Gastrocnemius medialis (tissue), 4 donors: ENCODE measurements at places on chromosomes 12 and 14. TPM values are rescaled to one million over a fixed set of nuclear protein-coding genes. Genes with fewer than 3 reads are reported as not detected.
A peak's percentile ranks its signal among the peaks of the same experiment; 100 is the strongest.

DNA sequence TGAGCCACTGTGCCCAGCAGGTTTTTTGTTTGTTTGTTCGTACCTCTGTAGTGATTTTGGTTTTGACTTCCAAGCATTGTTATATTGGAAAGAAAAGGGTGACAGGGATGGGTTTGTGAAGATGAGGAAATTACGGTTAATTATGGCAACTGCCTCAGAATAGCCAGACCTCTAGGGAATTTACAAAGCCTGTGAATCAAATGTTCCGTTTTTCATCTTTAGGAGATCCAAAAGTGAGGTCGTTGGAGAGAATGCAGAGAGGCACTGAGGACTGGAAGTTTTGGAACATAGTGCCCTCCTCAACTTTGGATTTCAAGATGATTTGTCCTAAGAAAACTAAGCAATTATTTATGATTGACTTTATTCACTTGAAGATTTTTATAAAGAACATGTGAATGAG is 54.5 kb upstream of the EVL start:
- no peak for DNase-seq

DNA sequence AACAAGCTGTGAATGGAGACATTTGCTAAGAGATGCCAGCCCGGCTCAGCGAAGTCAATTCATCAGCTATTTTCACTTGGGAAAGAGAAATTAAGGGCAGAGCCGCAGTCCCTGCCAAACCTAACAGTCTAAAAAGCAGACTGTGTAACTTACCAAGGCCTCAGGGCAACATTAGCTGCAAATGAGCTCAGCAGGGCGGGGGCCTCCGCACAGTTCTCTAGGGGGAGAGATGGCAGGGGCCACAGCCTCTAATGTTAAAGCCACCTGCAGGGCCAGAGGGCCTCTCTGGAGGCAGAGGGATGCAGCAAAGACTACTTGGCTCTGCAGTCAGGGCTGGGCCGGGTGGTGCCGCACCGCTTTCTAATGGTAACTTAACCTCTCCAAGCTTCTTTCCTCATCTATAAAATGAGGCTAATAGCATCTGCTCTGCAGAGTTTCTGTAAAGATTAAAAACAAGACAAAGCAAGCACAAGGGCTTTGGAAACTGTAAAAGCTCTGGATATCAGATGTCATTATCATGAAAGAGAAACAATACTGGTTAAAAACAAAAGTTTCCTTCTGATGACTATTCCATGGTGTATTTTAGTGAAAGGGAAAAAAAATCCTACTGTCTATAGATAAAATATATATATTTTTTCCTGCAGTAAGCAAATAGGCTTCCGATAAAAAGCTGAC is 13.4 kb upstream of the GPRC5A start:
- DNase-seq: no peak

GRCh38 chr12:91565246-91565645 is 382.6 kb upstream of the DCN start:
- no peak for DNase-seq

DNA sequence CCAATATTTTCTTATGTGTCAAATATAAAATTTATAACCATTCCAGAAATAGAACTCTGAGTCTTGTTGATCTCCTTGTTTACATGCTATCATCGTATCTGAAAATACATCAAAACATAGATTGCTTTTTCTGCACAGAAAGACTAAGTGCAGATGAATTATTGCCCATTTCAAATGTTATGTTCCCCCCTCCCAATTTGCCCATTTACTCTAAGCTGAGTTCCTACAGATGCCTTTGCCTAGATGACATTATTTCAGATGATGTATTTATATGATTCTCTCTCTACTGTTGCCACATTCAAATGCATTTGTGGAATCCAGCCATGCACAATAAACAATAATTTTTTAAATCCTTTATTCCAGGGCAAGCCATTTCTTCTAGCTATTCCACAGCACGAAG is 810.1 kb upstream of the MGAT4C start:
- DNase-seq: no peak

GRCh38 chr14:44449680-44450079 is 57.4 kb downstream of the FSCB start:
- no peak for DNase-seq

GRCh38 chr14:55741240-55741639 is 161.2 kb downstream of the KTN1 start:
- no peak for DNase-seq

- no peak for DNase-seq
Observed at GRCh38 chr14:72863216-72864006, 30.5 kb downstream of the DPF3 start.

DNA sequence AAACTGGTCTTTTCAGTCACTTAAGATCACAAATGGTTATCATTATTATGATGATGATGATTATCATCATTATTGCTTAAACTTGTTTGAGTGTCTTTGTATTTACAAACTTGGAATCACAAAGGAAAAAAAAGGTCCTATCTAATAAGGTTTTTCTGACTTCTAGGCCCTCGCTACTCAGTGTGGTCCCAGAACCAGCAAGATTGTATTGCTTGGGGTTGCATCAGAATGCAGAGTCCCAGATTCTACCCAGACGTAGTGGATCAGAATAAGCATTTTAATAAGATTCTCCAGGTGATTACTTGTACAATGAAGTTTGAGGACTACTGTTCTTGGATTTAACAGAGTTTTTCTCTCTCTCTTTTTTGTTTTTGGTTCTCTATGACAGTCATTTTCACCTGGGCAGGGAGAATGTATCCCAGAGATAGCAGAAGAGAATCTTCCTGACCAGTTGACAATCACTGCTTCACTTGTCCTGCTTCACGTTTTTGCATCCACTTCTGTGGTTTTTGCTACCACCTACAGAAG is 29.3 kb upstream of the PPP1R12A start:
- no peak for DNase-seq

DNA sequence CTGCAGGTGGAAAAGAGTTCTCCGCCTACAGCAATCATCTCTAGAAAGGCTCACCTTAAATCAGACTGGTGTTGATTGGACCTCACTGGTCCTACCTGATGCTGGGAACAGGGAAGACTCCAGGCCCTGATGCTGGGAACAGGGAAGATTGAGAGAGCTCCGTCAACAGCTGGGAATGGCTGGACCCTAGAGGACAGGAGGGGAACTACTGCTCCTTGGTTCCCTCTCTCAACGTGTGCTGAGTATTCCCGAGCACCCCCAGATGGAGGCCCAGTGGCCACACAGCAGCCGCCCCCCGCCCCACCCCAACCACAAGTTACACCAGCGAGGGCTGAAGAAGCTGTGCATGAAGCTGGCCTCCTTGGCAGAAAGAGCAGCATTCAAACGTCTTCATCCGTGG is 240.3 kb downstream of the SLC15A4 start:
- no peak for DNase-seq

DNA sequence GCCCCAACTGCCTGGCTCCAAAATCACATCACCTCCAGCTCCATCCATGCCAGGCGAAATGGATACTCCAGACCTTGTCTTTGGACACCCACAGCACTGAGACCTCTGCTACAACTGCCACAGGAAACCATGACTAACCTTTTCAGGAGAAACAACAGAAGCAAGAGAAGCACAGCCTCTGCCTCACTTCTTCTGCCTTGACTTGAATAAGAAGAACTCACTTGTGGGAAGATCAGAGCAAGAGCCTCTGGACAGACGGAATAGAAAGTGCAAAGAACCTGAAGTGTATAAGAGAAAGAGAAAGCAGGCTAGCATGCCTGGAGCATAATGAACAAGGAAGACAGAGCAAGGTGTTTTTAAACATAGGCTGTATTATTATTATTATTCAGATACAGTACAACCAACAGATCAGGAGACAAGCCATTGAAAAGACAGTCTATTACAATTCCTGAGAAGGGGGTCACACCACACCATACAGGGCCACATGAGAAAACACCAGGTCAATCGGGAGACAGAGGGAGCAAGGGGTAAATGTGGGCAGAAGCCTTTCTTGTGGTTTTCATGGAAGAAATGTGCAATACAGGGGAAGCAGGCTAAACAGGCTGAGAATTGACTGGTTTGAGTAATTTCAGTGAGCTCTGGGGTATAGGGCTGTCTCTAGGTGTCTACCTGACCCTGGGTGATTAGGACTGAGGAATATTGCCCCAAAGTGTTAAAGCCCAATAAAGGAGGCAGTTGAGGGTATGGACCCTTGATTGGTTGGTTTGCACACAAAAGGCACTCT is 7.4 kb upstream of the OR10P1 start:
- no peak for DNase-seq

DNA sequence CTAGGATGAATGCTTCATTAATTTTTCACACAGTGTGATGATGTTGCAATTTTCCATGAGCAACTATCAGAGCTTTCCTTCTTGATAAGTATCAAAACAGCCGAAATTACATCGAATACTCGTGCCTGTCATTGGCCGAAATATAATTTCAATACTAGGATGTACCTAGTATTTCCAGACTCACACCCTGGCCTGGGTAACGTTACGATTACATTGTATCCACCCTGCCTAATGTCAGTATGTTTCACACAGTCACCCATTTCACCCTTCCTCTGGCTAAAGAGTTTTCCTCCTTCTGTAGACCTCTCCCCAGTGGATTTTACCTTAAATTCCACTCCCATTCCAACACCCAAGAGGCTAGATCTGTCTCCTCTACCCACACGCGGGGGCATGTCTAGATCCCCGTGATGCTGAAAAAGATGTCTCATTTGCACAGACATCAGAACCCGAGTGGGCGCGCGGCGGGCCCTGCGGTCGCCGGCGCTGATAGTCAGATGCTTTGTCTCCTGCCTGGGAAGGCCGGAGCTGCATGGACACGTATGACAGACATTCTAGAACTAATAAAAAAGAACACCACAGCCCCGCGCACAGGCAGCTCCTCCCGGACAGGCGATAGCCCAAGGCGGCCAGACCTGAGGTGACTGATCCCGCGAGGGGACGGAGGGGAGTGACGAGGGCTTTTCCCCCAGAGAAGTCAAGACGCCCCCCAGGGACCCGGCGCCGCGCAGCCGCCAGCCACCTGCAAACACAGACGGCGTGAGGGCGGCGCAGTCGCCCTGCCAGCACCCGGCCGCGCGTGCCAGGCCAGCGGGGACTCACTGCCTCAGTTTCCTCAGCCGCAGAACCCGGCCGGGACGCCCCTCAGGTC is 723 bp downstream of the KIF21A start:
- peak; percentile 29 for DNase-seq

GRCh38 chr14:70995671-70996070 is 88.4 kb downstream of the PCNX1 start:
- DNase-seq: no peak

- DNase-seq: no peak
Observed at GRCh38 chr12:54036620-54037359, 3.9 kb downstream of the HOXC5 start.

DNA sequence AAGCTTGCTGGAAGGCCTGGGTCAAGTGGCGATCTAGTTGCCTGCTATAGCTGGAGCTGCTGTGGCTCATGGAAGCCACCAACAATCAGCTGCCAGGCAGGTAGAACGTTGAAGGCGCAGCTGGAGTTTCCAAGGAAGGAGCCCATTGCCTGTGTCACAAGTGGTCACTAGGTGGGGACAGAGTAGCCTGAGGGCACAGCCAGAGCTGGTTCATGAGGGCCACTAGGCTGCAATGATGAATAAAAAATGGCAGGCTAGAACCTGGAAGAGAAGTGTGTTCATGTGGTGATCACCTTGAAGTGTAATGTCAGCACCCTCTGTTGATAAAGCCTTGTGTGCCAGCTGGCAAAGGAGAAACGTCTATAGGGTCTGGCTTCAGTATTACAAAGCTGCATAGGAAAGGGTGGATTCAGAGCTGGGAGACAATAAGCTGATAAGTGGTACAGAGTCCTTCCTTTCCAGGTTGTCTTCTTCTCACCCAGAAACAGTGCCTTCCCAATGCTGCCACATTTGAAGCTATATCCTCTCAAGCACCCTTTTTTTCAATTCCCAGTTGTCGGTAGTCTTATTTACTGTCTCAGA is 165.8 kb downstream of the EMP1 start:
- no peak for DNase-seq

DNA sequence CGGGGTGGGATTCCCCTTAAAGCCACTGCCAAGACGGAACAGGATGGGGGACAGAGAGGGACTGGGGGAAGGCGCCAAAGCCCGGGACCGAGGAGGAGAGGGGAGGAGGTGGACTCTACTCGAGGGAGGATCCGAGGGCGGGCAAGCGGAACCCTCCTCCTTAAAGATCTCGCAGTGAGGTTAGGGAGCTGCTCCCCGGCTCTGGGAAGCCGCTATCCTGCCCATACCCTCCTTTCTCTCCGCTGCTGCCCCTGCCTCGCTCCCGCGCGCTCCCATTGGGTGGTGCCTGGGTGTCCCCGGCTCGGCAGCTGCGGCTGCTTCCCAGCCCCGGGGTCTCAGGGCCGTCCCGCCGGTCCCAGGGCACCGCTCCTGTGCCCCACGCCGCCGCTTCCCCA is 16.4 kb downstream of the KRT18 start:
- no peak for DNase-seq

DNA sequence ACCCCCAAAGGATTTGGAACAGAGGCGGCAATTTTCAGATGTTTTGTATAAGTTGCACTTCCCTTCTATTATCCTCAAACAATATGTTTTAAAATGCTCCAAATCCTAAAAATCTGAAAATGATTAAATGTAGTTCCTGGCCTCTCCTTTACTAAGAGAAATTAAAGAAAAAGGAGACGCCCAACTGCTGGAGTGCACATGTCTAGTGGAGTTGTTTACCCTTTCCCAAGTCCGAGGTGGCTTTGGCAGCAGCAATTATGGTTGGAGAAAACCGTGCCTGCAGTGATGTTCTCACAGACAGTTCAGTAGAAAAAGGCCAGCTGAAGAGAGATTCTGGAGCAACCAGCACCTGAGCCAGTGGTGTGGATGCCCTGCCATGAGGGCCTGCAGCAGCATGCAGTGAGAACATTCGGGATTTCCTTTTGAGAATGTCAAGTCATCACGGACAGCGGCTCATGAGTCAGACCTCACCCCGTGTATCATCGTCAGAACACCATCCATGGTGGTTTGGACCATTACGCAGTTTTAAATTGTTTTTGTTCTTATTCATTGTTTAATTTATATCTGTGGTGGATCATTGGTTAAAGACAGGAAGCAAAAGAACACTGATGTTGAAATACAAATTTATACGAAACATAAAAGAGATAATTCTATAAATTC is 179.0 kb upstream of the KRR1 start:
- DNase-seq: no peak

Gene PAX9
- not detected for total RNA-seq

Gene ADSS1
- 215 TPM for total RNA-seq

Gene FOXG1
- total RNA-seq: not detected

Gene MSI1
- 0.16 TPM for total RNA-seq

Gene SLCO1C1
- total RNA-seq: not detected

Gene INHBE
- not detected for total RNA-seq

Gene SERPINA9
- total RNA-seq: not detected

Gene ST8SIA1
- total RNA-seq: 0.17 TPM

Gene AHNAK2
- total RNA-seq: 2.8 TPM
